Left colon (tissue), 2 donors: ENCODE measurements at places on chromosomes 7 and 10. TPM values are rescaled to one million over a fixed set of nuclear protein-coding genes. Genes with fewer than 3 reads are reported as not detected.

DNA sequence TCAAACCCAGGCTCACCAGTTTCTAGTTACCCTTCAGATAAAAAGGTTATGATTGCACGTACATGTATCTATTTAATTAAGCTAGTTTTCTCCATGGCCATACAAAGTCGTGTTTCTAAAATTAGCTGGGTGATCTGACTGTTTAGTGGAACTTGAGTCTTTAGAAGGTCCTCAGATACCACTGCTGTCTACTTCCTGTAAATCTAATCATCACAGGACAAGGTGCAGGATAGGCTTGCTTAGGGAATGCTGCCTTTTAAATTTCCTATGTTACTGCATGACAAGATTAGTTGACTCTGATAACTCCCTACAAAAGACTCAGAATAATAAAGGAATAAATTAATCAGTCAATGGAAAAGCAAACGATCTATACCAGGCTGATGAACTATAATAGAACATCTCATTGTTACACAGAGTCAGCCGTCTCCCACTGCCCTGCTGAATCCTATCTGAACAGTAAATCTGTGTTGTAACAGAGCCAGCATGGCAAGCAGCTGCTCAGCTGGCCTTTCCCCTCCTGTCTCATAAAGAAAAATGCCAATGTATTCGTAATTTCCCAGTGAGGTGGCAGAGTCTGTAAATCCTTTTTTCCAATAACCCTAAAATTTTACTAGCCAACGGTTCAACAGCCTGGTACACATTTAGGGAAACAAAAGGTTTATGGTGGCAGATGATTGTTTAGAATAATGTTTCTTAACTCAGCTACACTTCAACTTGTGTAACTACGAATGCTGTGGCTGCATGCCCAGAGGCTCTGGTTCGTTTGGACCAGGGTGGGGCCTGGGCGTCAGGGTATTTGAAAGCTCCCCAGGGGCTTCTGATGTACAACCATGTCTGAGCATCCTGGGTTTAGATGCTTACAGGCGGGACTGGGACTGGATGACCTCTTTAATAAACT is 318.0 kb downstream of the PAXIP1 start:
- peak; percentile 75 for DNase-seq

Gene TMEM273
- total RNA-seq, result 2.7 TPM

Gene COL13A1
- 1.4 TPM for total RNA-seq

Gene KCND2
- total RNA-seq, result 0.36 TPM

Gene HTRA1
- 37.0 TPM for total RNA-seq

DNA sequence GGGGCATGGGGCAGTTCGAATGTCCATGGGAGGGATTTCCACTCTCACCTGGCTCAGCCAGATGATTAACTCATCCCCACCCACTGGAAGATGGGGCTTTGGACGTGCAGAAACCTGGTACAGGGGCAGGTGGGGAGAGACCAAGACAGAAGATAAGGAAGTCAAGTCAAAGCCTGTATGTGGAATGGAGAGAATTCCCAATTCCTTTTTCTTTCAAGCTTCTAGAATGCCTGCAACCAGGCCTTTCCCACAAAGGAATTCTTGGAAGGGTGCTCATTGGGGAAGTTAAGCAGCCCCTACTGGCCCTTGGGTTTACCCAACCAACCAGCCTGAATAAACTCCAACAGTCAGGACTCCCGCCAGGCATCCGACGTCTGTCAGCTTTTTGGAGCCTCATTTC is 39.1 kb downstream of the CCM2 start:
- no peak for DNase-seq
